ENCODE measurements at places on chromosomes 5 and 9.

DNA sequence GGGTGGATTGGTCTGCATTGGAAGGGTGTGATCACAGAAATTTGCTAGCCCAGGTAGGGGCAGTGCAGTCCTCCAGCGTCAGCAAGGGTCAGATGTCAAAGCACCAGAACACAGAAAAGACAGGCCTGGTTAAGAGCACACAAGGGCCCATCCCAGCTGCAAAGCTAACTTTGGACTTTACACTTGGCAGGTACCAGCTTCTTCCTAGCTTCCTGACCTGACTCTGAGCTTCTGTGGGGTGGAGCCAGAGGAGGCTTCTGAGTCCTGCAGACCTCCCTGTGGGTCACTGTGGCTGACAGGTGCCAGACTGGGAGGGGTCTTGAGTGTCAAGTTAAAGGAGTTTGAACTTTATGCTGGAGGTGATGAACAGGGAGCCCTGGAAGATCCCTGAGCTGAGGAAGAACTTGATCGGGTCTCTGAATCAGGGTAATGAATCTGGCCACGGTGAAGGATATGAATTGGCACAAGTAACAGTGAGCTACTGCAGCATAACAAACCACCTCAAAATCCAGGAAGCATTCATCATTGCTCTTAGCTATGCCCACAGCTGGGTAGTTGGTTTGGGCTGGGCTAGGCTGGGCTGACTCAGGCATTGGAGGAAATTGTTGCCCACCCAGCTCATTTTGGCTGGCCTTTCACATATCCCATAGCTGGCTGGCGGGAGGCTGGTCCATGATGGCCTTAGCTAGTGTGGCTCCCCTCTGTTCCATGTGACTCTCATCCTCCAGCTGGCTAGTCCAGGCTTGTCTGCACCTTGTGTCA, 63.4 kb downstream of the BARX1 start:
- DNase-seq, result no peak

DNA sequence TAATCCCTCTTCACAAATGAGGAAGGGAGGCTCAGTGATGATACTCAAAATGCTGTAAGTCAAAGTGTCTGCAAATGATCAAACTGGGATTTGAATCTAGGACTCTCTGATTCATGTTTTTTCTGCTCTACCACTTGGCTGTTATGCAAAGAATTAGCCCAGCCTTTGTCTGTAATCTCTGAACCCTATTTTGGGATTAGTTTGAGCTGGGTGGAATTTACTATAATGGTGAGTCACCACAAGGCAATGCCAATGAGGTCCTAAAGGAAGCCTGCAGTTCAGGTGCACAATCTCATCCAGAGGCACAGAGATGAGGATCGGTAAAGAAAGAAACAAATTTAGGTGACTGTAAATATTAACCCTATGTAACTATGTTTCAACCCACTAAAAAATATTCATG, 29.2 kb downstream of the RFK start:
- no peak for DNase-seq

DNA sequence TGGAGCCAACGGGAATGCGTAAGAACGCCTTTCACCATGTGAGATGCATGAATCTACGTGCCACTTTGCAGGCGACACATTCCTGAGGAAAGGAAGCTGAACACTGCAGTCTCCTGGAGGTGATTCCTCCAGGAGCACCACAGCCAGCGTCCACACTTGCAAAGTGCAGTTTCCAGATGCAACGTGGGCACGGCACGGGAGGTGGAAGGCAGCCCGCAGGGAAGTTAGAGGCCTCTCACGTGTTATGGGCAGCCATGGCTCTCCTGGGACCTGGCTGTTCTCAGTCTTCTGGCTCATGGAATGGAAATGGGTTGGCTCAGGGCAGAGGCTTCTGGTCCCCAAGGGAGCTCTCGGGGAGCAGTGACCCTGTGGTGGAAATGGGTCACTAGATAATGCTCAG, 381.0 kb upstream of the IRX4 start:
- DNase-seq, result no peak

GRCh38 chr9:98225015-98225442, 30.4 kb downstream of the TBC1D2 start:
- DNase-seq, result no peak

- no peak for DNase-seq
Observed at GRCh38 chr5:27266184-27266583, 227.8 kb upstream of the CDH9 start.

DNA sequence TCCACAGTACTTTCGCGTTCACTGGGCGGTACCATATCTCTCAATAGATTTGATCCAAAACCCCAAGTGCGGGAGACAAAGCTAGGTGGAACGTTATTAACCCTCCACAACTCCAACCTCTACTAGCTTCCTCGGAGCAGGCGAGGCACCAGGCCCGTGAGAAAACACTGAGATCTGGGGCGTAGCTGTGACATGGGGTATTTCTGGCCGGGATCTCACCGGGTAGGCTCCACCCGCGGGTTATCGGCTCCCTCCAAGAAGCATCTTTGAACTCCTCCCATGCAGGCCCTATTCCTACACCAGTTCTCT, 350 bp upstream of the SLC25A46 start:
- no peak for DNase-seq

DNA sequence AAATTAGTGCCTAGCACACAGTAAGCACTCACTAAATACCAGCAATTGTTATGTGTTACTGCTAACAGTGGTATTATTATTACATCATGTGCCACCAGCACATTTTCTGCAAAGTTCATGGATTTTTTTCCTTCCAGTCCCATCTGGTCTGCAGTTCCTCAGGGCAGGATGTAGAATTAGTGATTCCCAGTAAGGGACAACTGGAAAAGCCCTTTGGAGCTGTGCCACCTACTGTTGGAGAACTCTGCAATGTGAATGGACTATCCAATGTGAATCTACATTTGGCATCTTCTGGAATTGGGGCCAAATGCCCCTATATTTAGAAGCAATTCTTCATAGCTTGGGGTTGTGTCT, 154.0 kb downstream of the CDH6 start:
- no peak for DNase-seq

DNA sequence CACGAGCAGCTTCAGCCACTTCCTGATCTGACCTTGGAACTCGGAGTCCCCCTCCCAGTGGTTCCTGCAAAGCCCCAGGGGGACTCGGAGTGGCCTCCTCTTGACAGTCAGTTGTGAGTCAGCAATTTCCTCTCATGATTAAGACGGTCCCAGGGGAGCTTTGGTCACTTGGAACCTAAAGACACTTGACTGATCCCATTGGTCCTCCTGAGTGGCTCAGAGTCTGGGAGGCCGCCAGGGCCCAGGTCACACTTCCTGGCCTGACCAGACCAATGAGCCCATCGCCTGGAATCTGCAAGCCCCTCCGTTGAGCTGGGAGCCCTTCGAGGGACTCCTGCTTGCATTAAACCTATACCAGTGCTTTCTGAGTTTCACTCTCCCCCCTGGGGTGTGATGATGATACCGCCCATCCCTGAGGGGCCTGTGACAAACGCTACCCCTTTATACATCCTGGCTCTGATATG, 29.1 kb downstream of the TSPAN17 start:
- no peak for DNase-seq

DNA sequence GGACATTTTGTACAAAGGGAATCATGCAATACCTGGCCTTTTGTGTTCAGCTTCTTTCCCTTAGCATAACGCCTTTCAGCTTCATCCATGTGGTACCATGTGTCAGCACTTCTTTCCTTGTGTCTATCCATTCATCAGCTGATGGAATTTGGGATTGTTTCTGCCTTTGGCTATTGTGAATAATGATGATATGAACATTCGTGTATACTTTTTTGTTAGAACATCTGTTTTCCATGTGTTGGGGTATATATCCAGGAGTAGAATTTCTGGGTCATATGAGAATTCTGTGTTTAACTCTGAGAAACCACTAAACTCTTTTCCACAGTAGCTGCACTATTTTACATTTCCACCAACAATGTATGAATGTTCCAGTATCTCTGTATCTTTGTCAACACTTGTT, 14.8 kb upstream of the PRRC2B start:
- DNase-seq, result no peak

DNA sequence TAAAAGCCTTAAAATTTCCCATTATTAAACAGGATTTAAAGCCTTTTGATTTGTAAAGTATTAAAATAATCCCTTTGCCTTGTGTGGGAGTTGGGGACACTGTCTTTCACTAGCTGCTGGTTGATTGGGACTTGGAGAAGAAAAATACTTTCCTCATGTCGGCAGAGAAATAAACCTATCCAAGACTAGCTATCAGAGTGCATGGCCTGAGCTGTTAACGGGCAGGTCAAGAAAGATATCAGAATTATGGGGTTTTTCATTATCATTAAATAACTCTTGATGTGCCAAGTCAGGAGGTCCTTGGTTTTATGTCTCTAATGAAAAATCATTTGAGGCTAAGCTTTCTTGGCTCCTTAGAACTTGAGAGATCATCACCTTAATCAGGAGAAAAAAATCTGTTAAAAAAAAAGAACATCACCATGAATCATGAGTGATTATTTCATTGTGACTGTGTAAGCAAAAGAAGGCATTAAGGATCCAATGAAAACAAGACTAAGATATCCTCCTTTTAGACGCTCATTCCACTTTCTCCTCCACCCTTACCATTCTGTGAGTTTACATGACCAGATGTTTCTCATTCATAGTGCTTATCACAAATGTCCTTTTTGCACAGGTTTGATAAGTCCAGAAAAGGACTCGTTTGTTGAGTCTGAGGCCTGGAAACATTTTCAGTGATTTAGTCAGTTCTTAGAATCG, 140.4 kb upstream of the EGFLAM start:
- DNase-seq, result no peak

GRCh38 chr9:124286292-124286931, 28.7 kb downstream of the NEK6 start:
- no peak for DNase-seq

DNA sequence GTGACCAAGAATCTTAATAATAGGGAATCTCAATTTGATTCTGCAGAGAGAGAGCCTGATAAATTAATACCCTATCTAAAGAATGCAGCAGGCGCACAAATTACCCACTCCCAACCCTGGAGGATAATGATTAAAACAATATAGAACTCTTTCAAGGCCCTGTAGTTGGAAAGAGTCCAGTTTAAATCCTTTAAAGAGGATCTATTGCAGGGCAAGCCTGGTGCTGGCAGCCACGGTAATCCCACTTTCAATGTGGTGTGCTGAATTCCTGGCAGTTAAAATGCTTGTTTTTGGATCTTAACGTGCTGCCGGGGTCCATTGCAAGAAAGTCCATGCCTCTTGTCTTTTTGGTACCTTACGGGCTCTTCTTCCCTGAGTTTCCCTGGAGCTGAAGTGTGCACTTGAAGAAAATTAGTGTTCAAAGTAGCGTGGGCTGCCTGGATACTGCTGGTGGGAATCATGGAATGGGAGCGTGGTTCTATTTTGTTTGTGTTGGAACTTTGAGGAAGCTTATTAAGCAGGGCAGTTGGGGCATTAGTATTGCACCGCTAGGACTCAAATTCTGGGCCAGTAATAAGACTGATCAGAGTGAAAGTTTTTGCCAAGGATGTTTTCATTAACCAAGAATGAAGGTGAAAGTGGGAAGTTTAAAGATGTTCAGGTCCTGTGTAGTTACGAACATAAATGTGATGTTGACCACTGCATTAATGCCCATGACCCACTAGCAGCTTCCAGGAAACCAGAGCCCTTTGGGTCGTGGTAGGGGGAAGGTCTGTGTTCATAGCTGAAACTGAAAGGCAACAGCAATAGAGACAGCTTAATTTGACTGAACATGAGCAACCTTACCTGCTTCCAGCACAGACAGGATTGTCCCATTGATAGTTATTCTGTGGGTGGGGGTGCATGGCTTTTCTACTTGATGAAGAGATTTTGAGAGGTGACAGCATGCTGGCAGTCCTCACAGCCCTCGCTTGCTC, 20.8 kb downstream of the MARCHF6 start:
- no peak for DNase-seq

DNA sequence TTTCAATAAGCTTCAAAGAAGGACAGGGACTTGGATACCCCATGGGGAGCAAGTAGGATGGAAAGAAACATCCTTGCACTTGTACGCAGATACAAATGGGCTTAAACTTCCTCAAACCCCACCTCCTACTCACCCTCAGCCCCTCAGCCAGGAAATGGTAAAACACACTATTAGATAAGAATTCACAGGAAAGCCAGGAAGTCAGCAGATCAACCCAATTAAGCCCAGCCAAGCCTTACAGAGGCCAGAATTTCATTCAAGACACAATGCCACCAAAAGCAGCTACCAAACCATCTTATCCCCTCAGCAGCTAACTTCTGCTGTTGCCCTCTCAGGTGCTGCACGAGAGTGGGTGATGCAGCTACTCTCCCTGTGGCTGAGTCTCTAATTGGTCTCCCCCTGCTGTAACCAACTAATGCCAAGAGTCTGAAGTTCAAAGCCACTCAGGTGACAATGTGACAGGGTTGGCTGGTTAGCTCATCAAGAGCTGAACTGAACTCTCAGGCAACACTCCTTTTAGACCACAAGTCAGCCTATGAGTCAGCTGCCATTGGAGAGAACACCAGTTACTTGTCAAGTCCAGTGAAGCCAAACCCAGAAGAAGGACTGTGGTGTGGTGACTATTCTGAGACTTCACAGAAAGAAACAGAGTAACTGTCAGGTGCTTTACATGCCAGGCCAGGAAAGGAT, 201.9 kb downstream of the ZNF608 start:
- no peak for DNase-seq

Data from esophagus squamous epithelium (tissue), 5 donors.